ENCODE measurements at places on chromosomes 7 and 10. TPM values are rescaled to one million over a fixed set of nuclear protein-coding genes. Genes with fewer than 3 reads are reported as not detected.

SPDYE11 gene
- not detected for total RNA-seq

LHFPL3 gene
- not detected for total RNA-seq

DNA sequence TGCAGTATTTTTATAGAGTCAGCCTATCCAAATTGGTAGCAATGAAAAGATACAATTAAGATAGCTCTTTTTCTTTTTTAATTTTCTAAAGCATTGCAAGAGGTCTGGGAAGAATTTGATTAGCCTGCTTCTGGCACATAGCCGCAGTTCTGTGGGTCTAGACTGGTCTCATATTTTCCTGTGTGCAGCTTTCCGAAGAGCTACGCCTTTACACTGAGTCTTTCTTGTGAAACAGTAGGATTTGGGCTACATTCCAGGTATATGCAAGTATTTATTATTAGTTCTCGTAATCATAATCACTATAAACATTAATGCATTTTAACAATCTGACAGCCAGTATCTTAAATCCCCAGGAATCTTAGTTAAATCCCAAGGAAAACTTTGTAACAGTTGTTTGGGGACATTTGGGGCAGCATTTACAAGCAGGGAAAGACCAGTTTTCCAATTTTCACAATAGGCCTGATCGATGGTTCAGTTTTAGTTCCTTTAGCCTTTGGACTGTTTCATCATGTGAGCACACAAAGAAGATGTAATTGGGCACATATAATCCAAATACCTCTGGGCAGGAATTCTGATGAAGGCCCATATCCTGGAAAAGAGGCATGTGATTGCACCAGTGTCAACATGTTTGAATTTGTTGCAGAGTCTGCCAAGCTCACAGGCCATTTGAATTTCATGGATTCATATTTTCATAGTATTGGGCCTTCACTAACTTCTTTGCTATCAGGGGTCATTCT, 287.3 kb downstream of the INHBA start:
- DNase-seq, result peak; percentile 69

DNA sequence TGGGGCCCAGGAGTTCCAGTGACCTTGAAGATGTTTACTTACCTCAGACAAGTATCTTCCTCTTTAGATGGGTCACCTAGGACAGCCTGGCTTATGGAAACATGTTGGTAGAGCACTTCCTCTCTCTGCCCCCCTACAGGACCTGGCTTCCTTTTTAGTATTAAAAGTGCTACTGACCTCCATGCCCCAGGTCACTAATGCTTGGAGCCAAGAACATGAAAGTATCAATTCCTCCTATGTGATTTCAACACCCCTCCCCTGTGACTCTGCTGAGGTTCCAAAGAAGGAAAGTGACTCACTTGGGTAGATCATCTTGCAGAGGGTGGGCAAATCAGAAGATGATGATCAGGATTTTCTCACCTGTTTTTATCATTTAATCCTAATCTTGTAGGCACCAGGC, 125.3 kb upstream of the CCDC6 start:
- DNase-seq, result no peak

GRCh38 chr7:150962553-150963399, 15.3 kb downstream of the KCNH2 start:
- no peak for DNase-seq

GRCh38 chr7:1127001-1127400, 33.0 kb downstream of the ZFAND2A start:
- no peak for DNase-seq

All from left lobe of liver (tissue), 2 donors.